ENCODE measurements at places on chromosomes 2 and 18. TPM values are rescaled to one million over a fixed set of nuclear protein-coding genes. Genes with fewer than 3 reads are reported as not detected.

IL36B gene
- total RNA-seq, result not detected

RSAD2 gene
- 0.15 TPM for total RNA-seq

- peaks cover 7% of the 10 kb centered on the region for H3K4me1 ChIP-seq
- no peaks in the 10 kb centered on the region for H3K27me3 ChIP-seq
- no peak overlapping the region for H3K27ac ChIP-seq
These were observed 115.0 kb downstream of the CERS6 start for GRCh38 chr2:168571061-168571460.

GALNT13 gene
- total RNA-seq, result 0.11 TPM

DNA sequence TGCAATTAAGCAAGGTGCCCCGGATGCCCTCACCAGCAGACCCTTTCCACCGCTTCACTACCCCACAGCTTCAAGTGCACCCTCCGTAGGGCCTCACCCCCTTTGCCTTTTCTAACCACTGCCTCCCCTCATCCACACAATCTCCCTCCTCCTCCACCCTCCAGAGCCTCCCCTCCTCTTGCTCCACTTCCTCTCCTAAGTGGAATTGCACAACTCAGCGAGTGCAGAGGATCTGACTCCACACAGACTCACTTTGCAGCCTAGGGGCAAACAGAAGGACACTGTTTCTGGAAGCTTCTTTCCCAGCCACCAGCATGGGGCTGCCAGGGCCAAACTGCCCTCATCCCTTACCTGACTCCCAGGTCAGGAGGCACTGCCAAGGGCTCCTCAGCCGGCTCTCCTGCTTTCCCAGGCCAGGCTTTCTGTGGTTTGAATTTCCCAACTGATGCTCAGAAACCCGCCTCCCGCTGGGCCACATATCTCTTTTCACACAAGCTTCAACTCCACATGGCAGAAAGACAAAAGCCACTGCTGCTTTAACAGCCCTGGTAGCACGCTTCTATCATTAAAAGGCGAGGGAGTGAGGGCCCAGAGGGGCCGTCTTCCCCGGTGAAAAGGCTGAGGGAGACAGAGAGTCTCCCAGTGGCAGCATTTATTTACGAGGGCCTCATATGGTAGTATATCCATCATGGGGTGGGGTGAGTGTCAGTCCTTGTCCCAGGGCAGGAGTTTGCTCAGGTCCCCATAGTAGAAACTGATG is 74.7 kb upstream of the MGAT4A start:
- H3K27me3 ChIP-seq, result no peaks in the 10 kb centered on the region
- peaks cover 19% of the 10 kb centered on the region for H3K36me3 ChIP-seq
- no peak for DNase-seq
